ENCODE measurements at places on chromosomes 4 and X.

- no peak for DNase-seq
Observed at GRCh38 chr4:6928081-6928480, 18.5 kb downstream of the TBC1D14 start.

DNA sequence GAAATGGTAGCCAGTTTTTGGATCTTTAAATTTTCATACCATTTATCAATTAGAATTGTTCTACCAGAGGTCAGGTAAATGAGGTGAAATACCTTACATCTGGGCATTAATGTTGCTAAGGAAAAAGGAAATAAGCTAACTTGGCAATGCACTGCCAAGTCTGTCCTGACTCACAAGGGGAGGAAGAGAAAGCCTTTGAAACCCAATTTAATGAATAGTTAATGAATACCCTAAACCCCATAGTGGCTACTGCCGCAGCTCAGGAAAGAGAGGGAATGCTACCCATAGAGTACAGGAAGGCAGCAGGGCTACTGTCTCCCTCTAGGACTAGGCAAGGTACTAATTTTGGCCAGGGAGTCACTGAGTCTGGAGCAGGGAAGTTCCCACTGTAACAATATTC is 16.8 kb upstream of the DHX15 start:
- DNase-seq: no peak

GRCh38 chr4:168717847-168718246 is 221.0 kb downstream of the PALLD start:
- DNase-seq: no peak

DNA sequence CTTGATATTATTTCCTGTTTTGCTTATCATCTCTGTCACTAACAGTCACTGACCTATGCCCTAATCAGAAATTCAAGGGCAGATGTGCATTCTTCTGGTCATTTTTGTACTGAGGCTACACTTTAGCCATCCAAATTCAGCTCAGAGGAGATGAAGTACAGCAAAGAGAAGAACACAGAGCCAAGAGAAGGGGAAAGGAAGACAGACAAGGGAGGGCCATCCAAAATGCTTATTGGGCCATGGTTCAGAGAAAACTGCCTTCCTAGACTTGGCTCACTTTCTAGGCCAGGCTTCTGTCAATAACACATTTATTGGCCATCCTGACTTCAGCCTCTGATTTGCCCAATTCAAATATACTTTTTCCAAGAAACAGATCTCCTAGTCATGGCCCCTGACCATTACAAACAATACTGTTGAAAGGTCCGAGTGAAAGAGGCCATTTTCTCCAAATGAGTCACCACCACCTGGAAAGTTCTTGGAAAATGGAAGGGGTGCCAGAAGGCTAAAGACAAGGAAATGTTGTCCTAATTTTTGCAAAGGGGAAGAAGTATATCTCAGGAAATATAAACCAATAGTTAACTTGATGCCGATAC is 56.4 kb downstream of the DCX start:
- no peak for DNase-seq

DNA sequence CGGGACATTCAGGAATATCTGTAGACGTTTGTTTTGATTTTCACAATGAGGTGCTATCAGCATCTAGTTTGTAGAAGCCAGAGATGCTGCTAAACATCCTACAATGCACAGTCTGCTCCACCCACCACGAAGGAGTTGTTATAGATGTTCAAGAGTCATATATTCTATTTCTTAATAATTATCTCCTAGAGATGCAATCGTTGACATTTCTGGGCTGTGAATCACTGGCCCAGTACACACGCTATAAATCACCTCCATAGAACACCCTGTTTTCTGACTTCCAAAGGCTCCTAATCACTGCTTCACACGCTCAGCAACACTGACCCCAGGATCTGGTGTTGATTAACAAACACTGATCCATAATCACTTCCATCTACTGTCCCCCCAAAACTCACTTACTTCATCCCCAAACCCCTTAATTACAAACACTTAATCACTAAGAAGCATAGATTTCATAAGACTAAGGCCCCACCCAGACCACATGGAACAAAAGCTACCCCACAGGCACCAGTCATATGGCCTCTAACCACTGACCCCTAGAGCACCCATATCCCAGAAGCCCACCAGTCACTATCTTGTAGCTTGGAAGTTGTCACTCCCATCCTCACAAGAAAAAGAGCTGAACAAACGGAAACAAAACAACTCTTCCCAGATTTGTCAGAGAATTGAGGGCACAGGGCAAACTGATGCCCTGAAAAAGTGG is 31.7 kb upstream of the ZNF41 start:
- DNase-seq: no peak

DNA sequence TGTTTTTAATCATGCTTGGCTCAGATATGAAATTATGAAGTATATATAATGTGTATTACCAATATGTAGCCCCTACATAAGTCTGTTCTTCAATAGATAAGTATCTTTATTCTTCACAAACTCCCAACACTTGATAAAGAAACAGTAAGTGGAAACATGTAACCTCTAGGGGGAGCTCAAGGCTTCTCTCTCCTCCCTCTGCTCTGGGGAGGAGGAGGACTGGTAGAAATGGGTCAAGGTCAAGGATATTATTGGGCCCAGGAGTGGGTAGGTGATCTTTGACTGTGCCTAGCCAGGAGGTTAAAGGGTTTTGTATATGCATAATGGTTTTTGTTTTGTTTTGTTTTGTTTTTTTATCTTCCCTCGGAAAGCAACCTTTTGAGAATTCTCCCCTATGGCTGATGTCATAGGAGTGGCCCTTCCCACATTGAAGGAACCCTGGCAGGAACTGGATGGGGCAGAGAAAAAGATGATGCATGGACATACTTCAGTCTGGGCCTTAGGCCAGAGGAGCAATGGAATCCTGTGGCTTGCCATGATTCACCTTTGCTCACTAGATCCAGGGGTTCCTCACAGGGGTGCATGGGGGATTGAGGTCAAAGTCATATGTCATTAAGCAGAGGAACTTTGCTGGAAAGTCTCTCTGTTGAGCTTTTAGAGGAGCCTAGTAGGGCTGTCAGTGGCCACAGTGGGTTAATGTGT is 460.3 kb downstream of the MID1IP1 start:
- DNase-seq: no peak

DNA sequence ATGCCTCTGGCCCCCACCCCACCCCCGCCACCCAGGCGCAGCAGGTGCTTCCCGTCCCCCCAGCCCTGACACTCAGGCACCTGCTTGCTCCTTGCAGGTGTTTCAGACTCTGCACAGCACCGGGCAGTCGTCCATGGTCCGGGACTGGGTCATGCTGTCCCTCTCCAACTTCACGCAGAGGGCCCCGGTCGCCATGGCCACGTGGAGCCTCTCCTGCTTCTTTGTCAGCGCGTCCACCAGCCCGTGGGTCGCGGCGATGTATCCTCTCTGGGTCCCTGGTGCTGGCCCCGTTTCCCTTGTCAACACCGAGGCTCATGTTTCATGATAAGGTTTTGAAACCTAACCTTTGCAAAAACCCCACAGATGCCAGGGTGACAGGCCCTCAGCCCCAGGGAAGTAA is 10.2 kb upstream of the MSANTD1 start:
- no peak for DNase-seq

DNA sequence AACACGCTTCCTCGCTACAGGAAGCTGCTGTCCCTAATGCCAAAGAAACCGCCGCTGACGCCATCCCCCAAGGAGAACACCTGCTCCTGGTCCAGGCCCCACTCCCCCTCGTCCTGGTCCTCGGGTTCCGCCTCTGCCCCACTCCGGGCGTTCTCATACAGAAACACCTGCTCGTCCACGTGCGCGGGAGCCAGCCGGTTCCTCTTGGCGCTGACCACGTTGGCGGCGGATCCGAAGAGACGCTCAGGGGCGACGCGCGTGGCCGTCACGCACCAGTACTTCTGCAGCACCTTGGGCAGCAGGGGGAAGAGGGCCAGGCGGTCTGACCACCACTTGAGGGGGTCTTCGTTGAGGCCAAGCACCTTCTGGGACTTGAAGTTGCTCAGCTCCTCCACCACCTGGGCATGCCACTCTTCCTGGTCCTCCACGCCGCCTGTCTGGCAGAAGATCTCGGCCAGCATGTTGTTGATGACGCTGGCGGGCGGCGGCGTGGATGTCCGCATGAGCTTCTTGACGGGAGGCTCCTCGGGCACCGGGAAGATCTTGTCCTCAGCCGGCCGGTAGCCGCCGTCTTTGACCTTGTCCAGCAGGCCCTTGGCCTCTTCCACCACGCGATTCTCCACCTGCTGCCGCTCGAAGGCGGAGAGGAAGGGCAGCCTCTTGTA is 12.0 kb downstream of the DHRSX start:
- DNase-seq: no peak

GRCh38 chr4:73533515-73534422 is 52.2 kb downstream of the AFM start:
- DNase-seq: no peak

DNA sequence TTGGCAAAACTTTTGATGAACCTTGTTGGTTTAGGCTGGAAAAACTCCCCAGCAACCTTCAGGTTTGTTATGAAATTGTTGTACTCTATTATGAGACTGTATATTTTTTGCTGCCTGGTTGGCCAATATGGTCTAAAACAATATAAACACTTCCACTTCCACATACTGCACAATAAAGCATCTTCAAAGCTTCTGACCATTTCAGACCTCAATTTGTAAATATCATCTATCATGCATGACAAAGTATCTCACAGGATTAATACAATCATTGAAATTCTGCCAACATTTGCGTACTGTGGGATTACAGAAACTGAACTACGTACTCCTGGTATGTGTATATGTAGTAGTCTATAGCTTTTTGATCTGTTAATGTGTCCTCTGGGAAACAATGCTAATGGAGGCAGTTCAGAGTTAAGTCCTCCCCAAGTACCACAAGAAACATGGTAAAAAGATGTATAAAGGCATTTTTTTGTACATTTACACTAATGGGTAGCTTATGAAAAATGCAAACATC is 40.4 kb downstream of the GPC4 start:
- no peak for DNase-seq

DNA sequence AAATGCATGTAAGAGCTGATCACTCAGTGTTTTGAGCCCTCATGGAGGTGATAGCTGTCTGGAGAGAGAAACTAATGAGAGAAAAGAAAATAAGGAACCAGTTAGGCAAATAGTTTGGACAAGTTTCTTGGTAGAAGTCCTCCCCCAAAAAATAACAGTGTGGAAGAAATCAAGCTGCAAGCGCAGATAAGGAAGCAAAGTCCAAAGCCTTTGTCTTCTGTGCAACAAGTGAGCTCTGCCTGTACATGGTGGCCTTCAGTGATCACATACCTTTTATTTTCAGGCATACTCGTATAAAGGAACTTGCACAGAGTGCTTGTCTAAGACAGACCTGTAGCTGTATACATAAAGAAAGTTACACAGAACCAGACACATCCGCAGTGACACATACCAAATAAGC is 2.5 kb upstream of the UGT2A3 start:
- no peak for DNase-seq

- no peak for DNase-seq
Observed at GRCh38 chr4:36824682-36825081, 419.9 kb upstream of the NWD2 start.

- peak; percentile 51 for DNase-seq
Observed at GRCh38 chr4:56976837-56977320, 527 bp downstream of the NOA1 start.

DNA sequence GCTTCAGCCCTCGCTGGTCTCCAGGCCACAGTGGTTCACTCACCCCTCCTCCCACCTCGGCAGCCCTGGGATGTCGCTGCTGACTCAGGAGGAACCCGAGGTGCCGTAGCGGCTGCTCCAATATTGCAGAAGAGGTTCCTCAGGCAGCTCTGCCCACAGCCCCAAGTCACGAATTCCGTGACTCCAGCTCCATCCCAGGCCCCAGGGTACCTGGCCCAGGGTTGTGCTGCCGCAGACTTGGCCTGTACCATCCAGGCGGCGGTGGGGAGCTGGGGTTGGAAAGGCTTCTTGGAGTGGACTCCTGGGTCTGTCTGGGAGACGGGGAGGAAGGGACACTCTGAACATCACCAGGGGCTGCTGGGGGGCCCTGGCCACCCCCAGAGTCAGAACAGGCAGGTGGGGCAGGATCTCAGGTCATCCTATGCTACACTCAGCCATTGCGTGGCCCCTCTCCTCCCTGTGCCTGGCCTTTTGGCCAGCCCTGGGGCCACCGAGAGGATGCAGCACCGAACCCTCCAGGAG is 728 bp upstream of the HGFAC start:
- no peak for DNase-seq

GRCh38 chr4:154626793-154627484 is 14.5 kb upstream of the FGG start:
- DNase-seq: peak; percentile 47

DNA sequence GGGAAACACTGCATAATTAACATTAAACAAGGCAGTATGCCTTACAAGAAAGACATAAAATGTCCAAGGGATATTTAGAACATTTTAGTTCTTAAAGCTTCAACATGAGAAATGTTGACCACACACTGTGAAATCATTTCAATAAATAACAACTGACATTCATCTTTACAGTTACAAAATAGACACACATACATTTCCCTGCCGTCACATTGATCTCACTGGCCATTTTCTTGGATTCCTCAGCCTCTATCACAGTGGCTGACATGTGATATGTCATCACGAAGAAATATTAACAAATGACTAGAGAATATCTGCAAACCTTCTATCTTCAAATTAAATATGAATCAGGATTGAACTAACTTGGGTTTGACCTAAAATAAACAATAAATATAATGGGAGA is 1.9 kb downstream of the CXCL2 start:
- no peak for DNase-seq
